ENCODE measurements at places on chromosomes 12 and 14.

- DNase-seq = no peak
Measured at GRCh38 chr12:85617307-85618091, 218.7 kb downstream of the RASSF9 start.

DNA sequence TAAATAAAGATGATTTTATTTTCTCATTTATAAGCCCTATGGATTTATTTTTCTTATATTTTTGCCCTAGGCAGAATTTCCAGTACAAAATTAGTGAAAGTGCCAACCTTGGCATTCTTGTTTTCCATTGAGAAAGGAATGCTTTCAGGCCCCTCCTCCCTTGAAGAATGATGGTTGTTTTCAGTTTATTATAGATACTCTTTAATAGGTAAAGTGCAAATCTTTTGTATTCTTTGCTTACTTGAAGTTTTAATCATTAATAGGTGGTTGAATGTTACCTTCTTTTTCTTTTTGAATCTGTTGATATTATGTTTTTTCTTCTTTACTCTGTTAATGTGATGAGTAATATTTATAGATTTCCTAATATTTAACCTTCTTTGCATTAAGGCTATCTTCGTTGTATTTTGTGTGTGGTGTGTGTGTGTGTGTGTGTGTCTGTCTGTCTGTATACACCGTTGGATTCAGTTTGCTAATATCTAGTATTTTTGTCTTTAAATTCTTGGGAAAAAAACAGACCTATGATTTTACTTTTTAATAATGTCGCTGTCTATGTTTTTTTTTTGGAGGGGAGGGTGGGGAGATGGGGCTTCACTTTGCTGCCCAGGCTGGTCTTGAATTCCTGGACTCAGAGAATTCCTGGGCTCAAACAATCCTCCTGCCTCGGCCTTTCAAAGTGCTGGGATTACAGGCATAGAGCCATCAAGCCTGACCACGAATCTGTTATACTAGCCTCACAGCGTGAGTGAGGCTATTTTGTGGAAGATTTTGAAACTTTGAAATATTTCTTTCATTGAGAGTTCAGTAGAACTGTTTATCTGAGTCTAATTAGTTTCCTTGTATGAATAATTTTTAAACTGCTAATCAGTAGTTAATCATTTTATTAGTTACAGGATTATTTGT lies 13.5 kb downstream of the SRGAP1 start:
- DNase-seq = no peak

DNA sequence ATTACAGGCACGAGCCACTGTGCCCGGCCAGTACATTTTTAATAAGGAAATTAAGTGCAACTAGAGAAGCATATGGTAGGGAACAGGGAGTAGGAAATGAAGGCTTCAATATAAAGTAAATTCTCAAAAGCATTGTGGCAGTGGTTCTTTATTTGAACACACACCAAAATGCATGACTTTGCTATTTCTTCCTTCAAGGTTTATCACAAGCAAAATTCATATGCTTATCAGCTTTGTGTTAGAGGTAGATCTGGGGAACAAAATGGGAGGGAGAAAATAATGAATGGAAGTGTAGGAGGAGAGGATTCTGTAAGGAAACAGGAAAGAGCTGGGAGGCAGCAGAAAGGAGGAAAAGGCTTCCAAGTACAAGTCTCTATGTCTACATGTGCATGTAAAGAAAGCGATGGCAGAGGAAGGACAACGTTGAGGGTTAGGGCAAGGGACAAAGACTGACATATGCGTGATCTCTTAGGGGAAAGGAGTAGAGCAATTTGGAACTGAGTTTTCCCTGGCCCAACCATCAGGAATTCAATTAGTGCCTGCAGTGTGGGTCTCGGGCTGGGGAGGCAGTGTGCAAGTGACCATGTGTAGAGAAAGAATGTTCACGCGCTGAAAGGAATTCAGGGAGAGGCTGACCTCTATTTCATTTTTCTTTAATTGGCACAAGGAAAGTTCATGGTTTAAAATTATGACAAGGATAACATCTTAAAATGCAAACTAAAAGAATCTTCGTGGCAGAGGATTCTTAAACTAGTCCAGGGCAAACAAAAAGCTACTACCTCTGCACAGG lies 22.9 kb upstream of the RASSF8 start:
- no peak for DNase-seq

DNA sequence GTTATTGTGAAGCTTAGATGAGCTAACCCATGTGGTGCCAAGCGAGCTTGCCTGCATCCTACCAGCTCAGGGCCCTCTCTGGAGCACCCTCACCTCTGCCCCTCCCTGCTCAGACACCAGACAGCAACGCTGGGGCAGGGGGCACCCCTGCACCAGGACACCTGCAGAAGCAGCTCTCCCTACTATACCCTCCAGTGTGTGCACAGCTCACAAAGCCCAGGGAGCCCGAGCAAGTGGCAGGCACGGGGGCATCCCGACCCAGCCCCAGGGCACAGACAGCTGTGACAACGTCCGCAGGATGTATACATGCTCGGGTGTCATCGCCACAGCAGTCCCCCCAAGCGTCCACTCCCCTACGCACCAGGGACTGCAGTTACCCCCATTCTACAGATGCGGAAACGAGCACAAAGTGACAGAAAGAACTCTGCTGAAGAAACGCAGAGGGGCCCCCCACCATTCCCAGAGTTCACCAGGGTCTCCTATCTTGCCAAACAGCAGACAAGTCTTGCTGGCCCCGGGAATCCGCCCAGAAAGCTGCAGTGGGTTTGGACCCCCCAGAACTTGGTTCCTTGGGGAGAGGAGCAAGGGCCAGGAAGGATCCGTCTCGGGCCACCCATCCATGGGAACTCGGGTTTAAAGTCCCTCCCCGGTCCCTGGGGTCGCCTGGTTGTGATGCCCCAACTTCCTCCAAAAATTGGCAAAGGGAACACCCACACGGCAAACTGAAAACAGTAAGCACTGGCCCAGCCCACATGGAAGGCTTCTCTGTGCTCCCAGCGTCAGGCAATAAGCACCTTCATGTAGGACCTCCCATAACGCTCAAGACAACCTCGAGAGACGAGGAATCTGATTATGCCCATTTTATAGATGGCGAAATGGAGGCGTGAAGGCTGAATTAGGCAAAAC lies 12.0 kb downstream of the NCOR2 start:
- DNase-seq = no peak

Measured in NCI-H526 treated with DMSO at 0.1 percent for 48 hours (cell line).